Stimulated activated CD8-positive, alpha-beta memory T cell treated with anti-CD3 and anti-CD28 coated beads, Interleukin-7, amount 100 ng/mL, for 1 hour (primary cell): ENCODE measurements at places on chromosomes 3 and 15.

- no peak for DNase-seq
Observed at GRCh38 chr3:136584728-136585127, 167.4 kb downstream of the STAG1 start.

DNA sequence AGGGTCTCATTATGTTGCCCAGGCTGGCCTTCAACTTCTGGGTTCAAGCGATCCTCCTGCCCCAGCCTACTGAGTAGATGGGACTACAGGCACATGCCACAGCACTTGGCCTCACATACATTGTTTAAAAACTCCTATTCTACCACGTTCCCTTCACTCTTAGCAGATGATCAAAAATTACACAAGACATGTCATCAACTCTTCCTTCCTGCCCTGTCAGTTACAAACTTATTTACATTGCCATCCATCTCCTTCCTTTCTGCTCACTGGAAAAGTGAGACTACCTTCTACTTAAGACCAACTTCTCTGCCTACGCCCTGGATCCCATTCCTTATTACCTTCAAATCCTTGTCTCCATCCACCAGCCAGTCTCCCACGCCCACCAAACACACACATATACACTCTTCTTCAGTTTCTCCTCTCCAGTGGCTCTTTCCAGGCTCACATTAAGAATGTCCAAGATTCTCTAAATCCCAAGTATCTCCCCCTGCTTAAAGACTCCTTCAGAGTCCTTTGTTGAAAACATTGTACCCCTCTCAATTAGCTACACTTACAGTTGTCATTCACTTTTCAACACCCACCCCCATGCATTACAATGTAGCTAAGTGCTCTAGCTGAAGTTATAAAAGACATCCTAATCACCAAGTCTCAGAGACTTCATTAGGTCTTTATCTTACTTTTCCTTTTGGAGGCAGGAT is 4.3 kb downstream of the PEAK1 start:
- DNase-seq = no peak

DNA sequence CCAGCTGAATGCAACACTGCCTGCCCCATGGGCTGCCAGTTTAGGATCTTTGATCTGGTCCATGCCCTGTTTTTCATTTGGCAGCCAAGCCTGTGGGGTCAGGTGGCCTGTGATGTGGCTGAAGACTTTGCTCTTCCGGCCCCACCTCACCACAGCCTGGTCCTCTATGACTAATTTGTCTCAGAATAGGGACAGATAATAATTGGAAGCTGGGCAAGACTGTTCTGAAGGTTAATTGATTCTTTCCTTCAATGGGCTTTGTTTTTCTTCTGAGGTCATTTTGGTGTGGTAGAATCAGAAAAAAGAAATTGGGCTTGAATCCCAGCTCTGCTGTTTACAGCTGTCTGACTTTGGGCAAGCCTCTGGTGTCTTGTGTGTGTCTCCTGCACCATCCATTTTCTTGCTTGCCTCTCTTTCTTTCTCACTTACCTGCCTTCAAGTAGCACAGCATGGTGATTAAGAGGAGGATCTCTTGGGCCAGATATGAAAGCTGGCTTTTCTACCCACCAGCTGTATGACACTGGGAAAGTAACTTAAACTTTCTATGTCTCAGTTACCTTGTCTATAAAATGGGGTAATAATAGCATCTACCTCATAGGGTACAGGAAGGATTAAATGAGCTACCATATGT is 24.2 kb downstream of the ABHD2 start:
- no peak for DNase-seq

DNA sequence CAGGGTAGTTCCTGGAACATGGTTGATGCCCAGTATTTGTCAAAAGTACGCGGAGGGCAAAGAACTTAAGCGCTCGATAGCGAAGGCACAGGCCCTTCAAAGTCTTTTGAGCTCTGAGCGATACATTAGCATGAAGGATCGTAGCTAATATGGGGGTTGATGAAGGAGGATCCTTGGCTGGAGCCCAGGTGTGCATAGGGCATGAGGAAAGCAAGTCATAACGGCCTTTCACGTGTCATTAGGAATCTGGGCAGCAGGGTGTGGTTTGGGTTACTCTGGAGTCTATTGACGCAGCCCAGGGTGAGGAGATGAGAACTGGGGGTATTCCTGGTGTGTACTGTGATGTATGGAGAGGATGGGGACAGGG is 31.7 kb downstream of the SPINK8 start:
- DNase-seq = no peak

DNA sequence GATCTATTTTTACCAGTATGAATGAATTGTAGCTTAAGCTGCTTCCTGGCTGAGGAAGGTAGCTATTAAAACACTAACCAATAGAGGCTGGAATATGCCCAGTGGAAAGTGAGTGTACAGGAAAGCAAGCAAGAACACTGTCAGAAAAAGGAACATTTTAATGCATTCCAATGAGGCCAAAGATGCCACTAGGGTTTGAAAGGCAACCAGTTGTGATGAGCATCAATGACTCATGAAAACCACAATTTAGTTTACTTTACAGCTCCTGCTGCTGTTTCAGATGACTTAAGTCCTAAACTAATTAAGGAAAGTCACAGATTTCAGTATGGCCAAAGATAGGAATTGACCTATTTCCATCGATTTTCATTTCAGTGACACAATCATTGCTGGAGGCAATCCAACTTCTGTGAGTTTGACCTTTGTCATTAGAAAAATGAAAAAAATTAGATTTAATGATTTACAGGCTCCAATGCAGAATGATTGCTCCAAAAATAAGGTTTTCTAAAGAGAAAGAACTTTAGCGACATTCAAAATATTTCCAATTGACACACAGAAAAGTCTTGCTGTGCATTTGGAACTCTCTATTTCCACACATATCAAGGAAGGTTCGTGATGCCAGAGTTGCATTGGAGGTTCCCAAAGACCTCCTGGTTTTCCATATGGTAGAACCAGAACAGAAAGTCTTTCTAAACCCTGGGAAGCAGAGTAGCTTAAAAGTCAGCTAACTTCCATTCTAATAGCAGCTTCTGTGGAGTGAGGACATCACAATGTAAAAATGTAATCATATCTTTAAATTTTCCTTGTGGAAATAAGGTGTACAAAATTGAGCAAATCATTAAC is 103.0 kb downstream of the SUCNR1 start:
- no peak for DNase-seq

- no peak for DNase-seq
Observed at GRCh38 chr3:53190659-53191058, 29.6 kb downstream of the PRKCD start.

DNA sequence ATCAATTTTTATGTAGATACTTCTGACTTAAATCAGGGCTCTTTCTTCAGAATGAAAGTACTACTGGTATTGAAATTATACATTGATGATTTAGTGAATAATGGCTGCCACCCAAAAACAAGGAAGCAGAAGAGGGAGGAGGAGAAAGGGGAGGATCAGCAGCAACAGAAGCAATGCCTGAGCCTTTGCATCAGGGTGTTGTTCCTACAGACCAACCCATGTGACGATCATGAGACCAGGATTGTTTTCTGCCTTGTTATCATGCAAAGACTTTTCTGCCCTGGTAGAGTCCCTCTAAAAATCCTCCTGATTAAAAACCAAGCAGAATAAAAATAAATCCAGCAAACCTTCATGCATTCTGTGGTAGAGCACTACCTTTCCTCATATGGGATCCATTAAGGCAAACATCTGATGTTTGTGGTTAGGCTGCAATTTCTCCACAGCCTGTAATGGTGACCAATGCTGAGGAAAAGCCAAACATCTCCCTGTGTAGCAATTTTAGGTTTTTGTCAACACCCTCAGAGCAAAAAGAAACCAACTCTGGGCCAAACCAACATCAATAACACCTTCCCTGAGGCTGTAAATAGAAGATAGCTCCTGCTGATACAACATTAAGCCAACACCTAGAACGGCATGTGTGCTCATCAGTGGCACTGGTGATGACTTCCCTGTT is 191.7 kb downstream of the ATP8B4 start:
- no peak for DNase-seq

GRCh38 chr15:52796228-52796521 is 6.0 kb upstream of the ONECUT1 start:
- DNase-seq = no peak

- DNase-seq = no peak
Observed at GRCh38 chr3:21672303-21672702, 78.7 kb downstream of the ZNF385D start.

DNA sequence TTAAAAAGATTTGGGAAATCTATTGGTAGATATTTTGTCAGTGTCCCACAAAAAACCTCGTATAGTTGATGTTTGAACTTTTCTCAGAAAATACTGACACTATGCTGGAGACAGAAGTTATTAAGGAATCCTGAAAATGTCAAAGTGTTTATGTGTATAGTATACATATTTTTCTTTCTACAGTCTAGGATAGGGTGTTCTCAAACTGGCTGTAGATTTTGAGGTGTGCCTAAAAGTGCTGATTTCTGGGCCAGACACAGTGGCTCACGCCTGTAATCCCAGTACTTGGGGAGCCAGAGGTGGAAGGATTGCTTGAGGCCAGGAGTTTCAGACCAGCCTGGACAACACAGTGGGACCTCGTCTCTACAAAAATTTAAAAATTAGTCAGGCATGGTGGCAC is 322.0 kb downstream of the NLGN1 start:
- DNase-seq = no peak

DNA sequence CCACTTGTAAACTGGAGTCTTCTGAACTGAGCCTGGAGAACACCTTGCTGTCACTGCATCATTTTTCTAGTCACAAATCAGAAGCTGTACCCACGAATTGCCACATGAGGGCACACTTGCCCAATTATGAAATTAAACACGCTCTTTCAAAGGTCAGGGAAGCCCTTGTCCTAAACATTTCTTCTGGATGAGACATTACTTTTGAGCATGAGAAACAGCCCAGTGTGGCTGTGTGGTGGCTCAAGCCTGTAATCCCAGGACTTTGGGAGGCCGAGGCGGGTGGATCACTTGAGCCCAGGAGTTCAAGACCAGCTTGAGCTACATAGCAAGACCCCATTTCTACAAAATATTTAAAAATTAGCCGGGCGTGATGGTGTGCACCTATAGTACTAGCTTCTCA is 27.5 kb upstream of the CFAP161 start:
- no peak for DNase-seq

- no peak for DNase-seq
Observed at GRCh38 chr3:183252118-183252782, 803 bp upstream of the B3GNT5 start.

- no peak for DNase-seq
Observed at GRCh38 chr3:51621091-51621892, 49.8 kb upstream of the TEX264 start.

DNA sequence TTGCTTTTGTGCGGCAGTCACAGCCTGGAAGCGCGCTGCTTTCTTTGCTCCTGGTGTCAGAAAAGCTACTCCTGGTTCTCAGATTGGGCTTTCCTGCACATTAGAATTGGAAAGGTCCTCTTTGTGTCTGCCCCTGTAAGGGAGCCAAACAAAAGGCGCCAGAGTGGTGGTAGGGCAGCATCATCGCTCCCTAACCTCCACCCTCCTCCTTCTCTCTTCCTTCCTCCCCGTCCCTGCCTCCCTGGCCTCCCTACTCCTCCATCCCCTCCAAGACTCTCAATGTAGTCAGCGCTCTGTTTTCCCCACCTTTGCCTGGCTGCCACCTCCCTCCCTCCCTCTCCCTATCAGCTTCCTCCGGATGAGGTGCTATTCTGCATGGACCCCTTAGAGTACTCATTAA is 65.3 kb downstream of the SH3GL3 start:
- DNase-seq = no peak

- no peak for DNase-seq
Observed at GRCh38 chr15:50098545-50098944, 20.5 kb downstream of the ATP8B4 start.

DNA sequence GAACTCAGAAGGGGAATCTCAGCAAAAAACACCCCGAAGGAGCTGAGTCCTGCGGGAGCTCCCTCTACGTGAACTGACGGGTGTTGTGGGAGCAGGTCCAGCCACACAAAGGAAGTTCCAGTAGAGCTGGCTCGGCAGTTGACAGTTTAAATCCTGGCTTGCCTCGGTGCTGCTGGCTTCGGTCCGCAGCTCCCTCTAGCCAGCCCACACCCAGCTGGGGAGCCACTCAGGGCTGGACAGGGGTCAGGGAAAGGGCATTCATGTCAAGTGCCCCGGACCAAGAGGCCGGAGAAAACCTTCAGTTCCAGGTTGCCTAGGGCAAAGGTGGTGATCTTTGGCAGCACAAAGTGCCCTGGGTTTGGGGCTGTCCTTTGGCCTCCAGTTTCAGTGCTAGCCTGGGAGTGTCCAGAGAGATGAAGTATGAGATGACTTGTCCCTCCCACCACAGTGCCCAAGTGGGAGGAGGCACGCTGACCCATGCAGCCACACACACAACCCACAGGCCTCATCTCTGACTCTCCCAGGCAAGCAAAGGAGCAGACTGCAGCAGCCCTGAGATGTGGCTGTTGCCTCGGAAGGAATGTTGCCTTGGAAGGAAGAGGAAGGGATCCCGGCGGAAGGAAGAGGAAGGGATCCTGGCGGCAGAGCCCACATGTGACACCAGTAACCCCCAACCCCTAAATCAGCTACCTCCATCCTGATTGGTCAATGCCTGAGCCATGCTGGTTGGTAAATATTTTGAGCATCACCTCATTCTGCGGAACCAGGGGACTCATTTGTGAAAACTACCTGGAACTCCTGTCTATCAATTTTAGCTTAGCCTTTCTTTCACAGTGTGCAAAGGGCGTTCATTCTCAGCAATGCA is 13.9 kb upstream of the ANPEP start:
- DNase-seq = no peak

DNA sequence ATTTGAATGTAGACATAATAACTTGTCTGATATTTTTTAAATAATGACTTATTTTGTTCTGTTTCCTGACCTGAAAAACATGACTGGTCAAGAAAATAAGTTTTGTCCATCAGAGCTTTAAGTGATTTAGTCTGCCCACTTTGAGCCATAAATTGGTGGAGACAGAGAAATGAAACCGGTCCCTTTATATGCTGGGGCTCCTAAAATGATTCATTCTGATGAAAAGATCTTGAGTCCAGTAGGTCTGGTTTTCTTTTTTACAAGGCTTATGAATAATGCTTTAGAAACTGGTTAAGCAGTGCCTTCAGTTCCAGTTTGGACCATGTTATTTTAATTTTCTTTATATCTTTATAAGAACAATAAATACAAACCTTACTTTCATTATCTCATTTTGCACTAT is 293.2 kb downstream of the DIPK2A start:
- DNase-seq = no peak

DNA sequence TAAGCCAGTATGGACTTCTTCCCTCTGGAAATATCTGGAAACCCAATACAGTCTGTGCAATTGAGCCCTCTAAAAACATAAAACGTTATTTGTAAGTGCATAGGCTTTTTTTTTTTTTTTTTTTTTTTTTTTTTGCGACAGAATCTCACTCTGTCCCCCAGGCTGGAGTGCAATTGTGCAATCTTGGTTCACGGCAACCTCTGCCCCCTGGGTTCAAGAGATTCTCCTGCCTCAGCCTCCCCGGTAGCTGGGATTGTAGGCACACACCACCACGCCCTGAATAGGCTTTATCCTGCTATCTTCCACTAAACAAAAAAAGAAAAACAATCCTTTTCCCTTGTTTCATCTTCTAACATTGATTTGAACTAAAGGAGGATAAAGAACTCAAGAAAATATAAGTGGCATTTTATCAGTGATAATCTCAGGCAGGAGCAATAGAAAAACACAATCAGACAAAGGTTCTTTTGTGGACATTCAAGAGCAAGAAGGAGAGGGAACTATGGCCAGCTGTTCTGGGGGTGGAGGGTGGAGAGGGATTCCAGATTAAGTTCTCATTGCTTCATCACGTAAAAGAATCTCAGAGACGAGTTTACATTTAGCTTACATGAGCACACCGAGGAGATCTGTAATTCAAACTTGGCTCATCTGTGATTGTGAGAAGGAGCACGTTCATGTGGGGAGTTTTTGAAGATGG is 68.6 kb downstream of the ITGB5 start:
- DNase-seq = no peak

GRCh38 chr3:113626503-113627371 is 69.7 kb downstream of the USF3 start:
- no peak for DNase-seq

GRCh38 chr3:133927540-133928066 is 31.9 kb upstream of the RAB6B start:
- peak; percentile 64 for DNase-seq
